Hematopoietic multipotent progenitor cell treated with erythropoietin and hydrocortisone succinate and interleukin-3 and kit ligand, for 17 days (in vitro differentiated cells): ENCODE measurements at places on chromosomes 7 and 10.

DNA sequence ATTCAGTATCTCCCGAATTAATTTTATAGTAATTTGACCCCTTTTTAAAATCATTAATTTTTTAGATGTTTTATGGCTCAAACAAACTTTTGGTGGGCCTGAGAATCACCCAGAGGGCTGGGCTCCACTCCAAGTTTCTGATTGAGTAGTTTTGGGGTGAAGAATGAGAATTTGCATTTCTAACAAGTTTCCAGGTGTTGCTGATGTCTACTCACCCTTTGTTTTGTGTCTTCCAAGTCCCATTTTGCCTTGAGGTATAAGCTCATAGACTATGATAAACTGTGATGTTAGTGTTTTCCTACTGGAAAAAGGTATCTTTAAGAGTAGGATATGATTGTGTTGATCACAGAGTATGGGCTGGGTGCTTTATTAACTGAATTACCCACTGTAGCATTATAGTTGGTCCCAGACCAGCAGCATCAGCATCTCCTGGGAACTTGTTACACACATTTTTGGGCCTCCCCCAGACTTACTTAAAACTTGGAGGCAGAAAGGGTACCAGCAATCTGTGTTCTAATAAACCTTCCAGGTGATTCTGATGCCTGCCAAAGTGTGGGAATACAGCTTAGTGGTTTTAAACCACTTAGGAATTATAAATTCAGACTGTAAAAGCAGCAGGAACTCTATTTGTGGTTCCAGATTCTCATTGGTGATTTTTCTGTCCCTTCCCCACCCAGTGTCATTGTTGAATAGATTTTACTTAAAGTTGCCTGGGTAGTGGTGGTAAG, 19.1 kb downstream of the ZNRF2 start:
- DNase-seq = no peak

DNA sequence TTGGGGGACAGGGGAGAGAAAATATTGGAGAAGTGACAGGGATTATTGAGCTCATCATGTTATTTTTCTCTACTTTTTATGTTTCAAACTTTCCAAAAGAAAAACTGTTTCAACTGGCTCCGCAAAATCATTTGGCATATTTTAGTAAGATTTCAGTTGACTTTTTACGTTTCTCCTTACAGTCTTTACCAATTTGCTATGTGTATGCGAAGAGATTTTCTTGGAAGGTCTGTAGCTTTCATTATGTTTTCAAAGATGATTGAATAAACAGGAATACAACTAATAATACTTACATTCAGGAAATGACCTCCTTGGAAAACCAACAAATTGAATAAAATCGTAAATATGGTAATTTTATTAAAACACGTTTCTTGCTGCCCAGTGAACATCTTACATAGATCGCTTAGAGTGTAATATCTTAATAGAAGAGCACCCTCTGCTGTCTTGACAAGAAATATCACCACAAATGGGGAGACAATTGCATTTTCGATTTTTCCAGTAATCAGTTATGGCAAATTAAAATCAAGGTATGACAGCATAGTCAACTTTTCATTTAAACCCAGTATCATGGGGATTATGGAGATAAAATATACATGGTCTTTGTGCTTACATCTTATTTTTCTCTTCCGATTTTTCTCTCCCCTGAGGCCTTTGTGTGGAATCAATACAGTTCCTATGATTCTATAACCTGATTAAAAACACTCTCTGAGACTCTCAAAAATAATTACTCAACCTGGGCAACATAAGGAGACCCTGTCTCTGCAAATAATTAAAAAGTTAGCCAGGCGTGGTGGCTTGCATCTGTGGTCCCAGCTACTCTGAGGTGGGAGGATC, 43.1 kb downstream of the MBL2 start:
- no peak for DNase-seq

DNA sequence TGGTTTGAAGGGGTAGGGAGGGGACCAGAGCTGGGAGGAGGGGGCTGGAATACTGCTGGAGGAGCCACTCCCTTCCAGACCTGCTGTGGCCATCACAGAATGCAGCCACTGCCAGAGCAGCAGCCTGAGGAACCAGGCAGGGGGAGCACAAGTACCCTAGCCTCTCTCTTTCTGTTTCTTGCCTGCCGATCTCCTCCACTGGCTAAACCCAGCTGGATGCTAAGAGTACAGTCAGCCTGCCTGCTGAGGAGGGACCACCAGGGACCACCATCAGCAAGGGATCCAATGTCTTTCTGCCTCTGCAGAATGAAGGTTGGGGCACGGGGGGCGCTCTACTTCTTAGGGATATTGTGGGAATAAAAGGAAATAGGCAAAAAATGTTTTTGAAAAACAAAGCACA, 4.7 kb downstream of the BLVRA start:
- DNase-seq = no peak

DNA sequence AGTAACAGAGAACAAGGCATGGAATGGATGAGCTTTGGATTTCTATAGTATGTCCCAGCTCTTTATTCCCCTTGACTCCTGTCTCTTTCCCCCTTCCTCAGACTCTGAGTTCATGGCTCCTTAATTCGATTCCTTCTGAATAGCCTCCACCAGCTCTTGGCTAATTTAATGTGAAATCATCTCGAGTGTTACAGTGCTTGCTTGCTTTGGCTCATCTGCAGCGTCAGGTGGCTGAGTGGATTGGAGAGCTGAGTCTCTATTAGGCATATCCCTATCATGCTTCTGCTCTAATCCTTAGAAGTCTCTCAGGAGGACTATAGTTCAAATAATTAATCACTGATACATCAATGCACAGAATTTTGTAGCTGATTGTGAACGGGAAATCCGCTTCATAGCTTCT, 134.6 kb downstream of the LRRC4 start:
- no peak for DNase-seq

GRCh38 chr7:43198599-43199090, 86.2 kb downstream of the HECW1 start:
- no peak for DNase-seq

GRCh38 chr7:14195871-14196270, 206.4 kb upstream of the ETV1 start:
- DNase-seq = no peak

DNA sequence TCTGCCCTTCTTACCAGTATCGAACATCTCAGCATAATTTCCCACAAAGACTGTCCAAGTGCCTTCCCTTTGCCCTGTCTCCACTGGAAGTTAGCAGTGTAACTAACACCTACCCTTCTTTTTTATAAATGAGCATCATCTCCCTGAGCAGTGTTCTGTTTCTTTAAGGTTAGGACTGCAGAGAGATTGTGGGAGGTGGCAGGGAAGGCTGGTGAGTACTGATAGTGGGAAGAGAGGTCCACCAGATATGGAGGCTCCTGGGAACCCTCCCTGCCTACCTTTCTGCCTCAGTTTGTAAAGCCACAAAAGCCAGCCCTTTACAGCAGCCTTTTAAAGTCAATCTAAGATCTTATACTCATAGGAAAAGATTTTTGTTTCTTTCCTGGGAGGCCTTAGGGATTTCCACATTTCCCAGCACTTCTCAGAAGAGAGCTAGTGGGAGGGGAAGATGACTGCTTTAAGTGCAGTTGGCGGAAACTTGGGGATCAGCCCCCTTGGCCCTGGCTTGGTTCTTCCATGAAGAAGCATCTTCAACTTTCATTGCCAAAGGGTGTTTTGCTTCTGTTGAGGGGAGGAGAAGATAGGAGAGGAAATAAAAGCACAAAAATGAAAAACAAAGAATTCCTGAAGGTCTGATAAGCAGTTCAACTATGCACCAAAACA, 36.6 kb upstream of the CALD1 start:
- no peak for DNase-seq

GRCh38 chr7:115123441-115123840, 201.5 kb downstream of the MDFIC start:
- DNase-seq = no peak

DNA sequence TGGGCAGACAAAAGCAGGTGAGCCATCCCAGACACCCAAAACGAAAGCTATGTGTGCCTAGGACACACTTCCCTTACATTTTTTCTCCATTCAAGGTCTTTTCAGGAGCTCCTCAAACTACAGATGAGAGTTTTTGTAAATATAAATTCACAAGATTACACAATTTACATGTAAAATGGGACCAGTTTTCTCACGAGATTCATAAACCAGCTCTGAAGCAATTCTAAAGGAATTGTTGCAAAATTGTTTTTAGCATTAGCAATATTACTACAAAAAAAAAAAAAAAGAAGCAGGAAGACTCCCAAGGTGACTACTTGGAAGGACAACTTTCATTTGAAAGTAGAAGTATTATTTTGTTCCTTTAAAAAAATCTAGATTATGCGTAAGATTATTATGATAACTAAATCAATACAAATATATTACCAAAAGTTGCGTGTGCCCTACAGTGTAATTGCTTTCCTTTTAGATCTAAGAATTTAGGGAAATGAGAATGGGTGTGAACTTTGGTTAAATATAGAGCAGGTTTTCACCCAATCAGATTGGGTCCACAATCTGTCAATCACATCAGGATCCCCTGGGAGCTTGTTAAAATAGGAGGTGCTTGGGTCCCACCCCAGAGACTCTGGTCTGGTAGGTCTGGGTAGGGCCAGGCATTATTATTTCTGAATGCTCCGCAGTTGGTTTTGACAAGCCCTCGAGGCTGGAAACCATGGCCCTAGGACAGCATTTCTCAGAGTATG, 72.2 kb downstream of the TBXAS1 start:
- DNase-seq = no peak
